ENCODE measurements at places on chromosomes 1 and 21.
A peak's percentile ranks its signal among the peaks of the same experiment; 100 is the strongest.

GRCh38 chr1:42747125-42747524 is 7.1 kb upstream of the CLDN19 start:
- DNase-seq: peak; percentile 30

DNA sequence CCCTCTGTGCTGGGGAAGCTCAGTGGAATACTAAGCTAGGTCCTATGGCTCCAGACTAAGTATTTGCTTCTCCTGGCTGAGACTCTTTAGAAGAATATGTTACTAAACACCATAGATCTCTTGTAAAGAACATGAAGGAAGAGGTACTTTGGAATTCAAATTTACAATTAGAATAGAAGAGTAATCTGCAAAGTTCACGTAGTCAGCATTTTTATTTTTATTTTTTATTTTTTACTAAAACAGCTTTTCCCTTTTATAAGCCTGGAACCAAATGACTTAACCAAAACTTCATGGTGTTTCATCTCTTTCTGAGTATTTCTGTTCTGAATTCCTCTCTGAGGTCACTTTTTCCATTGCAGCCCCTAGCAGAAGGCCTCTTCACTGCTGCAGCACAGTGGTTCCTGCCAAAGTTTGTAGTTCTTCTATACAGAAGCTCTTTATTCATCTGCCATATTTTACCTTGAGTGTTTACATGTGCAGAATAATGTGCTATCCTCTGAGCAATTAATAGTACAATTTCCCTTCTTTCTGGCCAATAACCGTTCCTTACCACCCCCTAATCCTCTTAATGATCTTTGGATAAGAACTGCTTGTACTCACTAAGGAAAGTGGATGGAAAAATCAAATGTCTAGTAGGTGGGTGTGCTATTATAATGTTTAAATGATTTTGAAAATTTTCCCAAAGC is 27.2 kb downstream of the TSEN15 start:
- DNase-seq: no peak

DNA sequence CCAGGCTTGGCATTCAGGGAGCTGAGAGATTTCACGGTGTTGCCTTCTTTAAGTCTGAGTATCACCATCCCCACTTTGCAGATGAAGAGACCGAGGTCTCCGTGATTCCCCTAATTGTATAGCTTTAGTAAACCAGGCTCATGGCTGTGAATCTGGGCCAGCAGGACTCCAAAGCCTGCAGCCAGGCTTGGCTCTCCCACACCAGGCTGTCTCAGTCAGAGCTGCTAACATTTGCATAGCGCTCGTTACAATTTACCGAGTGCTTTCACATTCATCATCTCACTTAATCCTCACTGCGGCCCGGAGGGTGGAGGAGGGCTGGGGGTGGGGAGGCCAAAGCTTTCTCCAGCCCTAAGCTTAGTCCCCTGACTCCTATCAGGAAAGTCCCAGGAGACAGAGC is 11.7 kb downstream of the C1orf94 start:
- no peak for DNase-seq

GRCh38 chr1:20634594-20635084 is 1.4 kb downstream of the PINK1 start:
- no peak for DNase-seq

DNA sequence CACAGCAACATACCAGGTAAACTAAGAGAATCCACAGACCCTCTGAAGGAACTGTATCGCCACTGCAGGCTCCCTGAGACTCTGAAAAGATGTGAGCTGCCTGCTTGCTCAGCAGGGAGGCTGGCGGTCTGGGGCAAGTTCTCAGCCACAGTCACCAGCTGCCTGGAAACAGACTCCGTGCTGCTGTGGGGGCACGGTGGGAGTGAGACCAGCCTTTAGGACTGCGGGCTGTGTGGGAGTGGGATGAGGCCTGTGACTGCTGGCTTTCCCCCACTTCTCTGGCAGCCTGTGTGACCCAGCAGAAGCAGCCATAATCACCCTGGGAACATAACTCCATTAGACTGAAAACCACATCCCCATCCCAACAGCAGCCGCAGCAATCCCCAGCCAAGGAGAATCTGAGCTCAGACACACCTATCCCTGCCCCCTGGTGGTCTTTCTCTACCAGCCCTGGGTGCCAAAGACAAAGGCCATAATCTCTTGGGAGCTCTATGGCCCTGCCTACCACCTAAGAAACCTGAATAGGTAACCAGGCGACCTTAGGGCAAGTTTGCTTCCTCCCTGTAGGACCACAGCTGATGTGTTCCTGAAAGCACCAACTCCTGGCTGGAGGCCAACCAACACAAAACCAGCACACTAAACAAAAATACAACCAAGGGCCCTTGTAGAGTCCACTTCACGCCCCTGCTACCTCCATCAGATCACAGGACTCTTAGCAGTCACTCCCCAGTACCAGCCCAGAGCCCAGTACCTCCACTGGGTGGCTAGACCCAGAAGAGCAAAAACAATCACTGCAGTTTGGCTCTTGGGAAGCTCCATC is 151.5 kb downstream of the SMYD3 start:
- no peak for DNase-seq
